ENCODE measurements at places on chromosomes 2 and 18. TPM values are rescaled to one million over a fixed set of nuclear protein-coding genes. Genes with fewer than 3 reads are reported as not detected.

The ZSWIM2 gene
- not detected for polyA plus RNA-seq

The UGT1A4 gene
- not detected for polyA plus RNA-seq

The CDH7 gene
- polyA plus RNA-seq, result 18.1 TPM

The TMEM178A gene
- polyA plus RNA-seq, result 77.2 TPM

The ANKRD30BL gene
- polyA plus RNA-seq, result 0.36 TPM

The TMEM185B gene
- polyA plus RNA-seq, result 24.7 TPM

The SLC35G4 gene
- not detected for polyA plus RNA-seq

The SP9 gene
- not detected for polyA plus RNA-seq

The IL1B gene
- polyA plus RNA-seq, result 0.72 TPM

The ST6GAL2 gene
- 25.4 TPM for polyA plus RNA-seq

The GNAL gene
- 3.8 TPM for polyA plus RNA-seq

The RND3 gene
- 43.6 TPM for polyA plus RNA-seq

The GCKR gene
- 0.16 TPM for polyA plus RNA-seq

The TTC39C gene
- 8.0 TPM for polyA plus RNA-seq

The STK36 gene
- polyA plus RNA-seq, result 71.9 TPM

The TUBA3E gene
- polyA plus RNA-seq, result 0.04 TPM

The PRKAG3 gene
- not detected for polyA plus RNA-seq

The MALL gene
- polyA plus RNA-seq, result 13.0 TPM

The IMMT gene
- polyA plus RNA-seq, result 113 TPM

The FANCL gene
- polyA plus RNA-seq, result 60.9 TPM

The LIMS4 gene
- polyA plus RNA-seq, result 2.4 TPM

The TXNDC2 gene
- not detected for polyA plus RNA-seq

The IL1RL1 gene
- polyA plus RNA-seq, result 0.40 TPM

The TNFAIP6 gene
- polyA plus RNA-seq, result 1.7 TPM

The GCG gene
- not detected for polyA plus RNA-seq

The ASB18 gene
- polyA plus RNA-seq, result not detected

The CRYGD gene
- polyA plus RNA-seq, result 0.42 TPM

The UGT1A8 gene
- polyA plus RNA-seq, result not detected

The MITD1 gene
- 52.0 TPM for polyA plus RNA-seq

The LYG2 gene
- polyA plus RNA-seq, result not detected

The DOK6 gene
- polyA plus RNA-seq, result 15.3 TPM

The POTEI gene
- polyA plus RNA-seq, result 0.10 TPM

The HOXD13 gene
- polyA plus RNA-seq, result 0.22 TPM

The ANTXR1 gene
- polyA plus RNA-seq, result 96.9 TPM

The ATP8B1 gene
- 28.4 TPM for polyA plus RNA-seq

The ARHGAP25 gene
- 9.8 TPM for polyA plus RNA-seq

The SCYGR4 gene
- polyA plus RNA-seq, result not detected
